GM23248 (cell line): ENCODE measurements at places on chromosomes 12 and 14. TPM values are rescaled to one million over a fixed set of nuclear protein-coding genes. Genes with fewer than 3 reads are reported as not detected.

GRCh38 chr14:77154421-77154820, 12.8 kb upstream of the ZDHHC22 start:
- no peak for DNase-seq
- H3K27me3 ChIP-seq, result peaks cover 13% of the 10 kb centered on the region
- H3K36me3 ChIP-seq, result no peaks in the 10 kb centered on the region
- H3K4me1 ChIP-seq, result no peaks in the 10 kb centered on the region
- H3K4me3 ChIP-seq, result no peak overlapping the region

Gene PIGH
- total RNA-seq, result 10.8 and 27.6 TPM in 2 replicates

GRCh38 chr14:71399057-71399487, 491.8 kb downstream of the PCNX1 start:
- no peaks in the 10 kb centered on the region for H3K27me3 ChIP-seq
- DNase-seq, result peak; percentile 26
- H3K27ac ChIP-seq, result no peak overlapping the region

Gene ASIC1
- total RNA-seq, result 0.13 and 1.9 TPM in 2 replicates
